ENCODE measurements at places on chromosomes 7 and 10.

DNA sequence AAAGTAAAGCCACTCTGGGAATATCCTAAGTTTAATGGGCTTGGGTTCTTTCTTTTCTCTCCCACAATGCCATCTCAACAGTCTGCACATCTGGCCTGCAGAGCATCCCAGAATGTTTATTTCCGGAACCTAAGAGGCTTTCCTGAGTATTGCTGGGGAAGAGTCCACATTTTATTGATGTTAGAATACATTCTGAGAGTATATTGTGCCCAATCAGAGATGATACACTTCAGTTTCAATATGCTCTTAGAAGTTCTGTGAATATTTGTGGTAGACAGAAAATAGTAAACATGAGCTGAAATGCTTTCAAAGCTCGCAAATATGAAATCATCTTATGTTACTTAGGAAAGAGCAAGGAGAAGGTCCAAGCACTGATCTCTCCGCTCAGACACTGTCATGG is 200.6 kb downstream of the TWIST1 start:
- DNase-seq: no peak

- DNase-seq: no peak
These were observed 271.2 kb downstream of the ADRA2A start for GRCh38 chr10:111348076-111348475.

- DNase-seq: no peak
These were observed 257.6 kb downstream of the GATA3 start for GRCh38 chr10:8312079-8312478.

DNA sequence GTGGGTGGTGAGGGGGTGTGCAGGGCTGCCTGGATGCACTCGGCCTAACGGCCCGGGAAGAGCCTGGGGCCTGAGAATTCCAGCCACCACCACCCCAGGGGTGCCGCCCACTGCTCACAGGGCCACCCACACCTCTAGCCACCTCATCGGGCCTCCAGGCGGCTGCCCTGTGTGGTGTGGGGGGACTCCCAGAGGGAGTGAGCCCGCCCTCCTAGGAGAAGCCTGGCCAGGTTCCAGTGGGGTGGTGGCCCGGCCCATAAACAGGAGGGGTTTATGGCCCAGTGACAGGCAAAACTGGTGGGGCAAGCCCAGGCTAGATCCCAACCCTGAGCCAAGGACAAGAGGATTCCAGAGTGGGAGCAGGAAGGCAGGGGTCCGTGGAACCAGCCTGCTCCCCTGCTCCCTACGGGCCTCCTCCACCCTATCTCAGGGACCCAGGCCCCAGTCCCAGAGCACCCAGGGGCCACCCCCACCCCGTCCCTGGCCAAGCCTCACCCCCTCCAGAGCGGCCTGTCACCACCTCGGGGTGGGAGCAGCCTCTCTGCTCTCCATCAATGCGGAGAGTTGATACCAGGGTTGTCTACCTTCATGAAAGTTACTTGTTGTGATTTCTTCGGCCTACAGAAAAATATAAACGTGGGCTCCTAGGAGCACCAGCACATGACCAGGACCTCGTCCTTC is 20.2 kb upstream of the PDGFA start:
- peak; percentile 78 for DNase-seq

GRCh38 chr7:129569326-129569725 is 42.2 kb upstream of the NRF1 start:
- no peak for DNase-seq

GRCh38 chr10:73589563-73590126 is 1.5 kb downstream of the USP54 start:
- no peak for DNase-seq

GRCh38 chr7:40808378-40808942 is 673.7 kb downstream of the SUGCT start:
- peak; percentile 100 for DNase-seq
